ENCODE measurements at places on chromosomes 5 and 9. TPM values are rescaled to one million over a fixed set of nuclear protein-coding genes. Genes with fewer than 3 reads are reported as not detected.

Gene LRRC19
- total RNA-seq = not detected

Gene PCDHGA6
- 0.07 TPM for total RNA-seq

Gene LSM11
- 5.1 TPM for total RNA-seq

Gene IL9
- not detected for total RNA-seq

Gene SLC12A2
- 25.0 TPM for total RNA-seq

Gene CRHBP
- not detected for total RNA-seq

Gene CCNI2
- total RNA-seq = not detected

Gene UGT3A1
- total RNA-seq = not detected

Gene DOCK2
- 47.7 TPM for total RNA-seq

Gene PCDHGA12
- 0.39 TPM for total RNA-seq

Gene GPR151
- not detected for total RNA-seq

Gene GHR
- 0.57 TPM for total RNA-seq

Gene PCDHGB4
- total RNA-seq = not detected

Gene RABEPK
- total RNA-seq = 36.6 TPM

GRCh38 chr9:72633966-72634365 is 112.6 kb downstream of the TMC1 start:
- DNase-seq = peak; percentile 32

- no peak for DNase-seq
Measured at GRCh38 chr5:29811914-29812679, 1381.4 kb upstream of the CDH6 start.

- peak; percentile 3 for DNase-seq
Measured at GRCh38 chr5:122019919-122020590, 58.0 kb downstream of the LOX start.

DNA sequence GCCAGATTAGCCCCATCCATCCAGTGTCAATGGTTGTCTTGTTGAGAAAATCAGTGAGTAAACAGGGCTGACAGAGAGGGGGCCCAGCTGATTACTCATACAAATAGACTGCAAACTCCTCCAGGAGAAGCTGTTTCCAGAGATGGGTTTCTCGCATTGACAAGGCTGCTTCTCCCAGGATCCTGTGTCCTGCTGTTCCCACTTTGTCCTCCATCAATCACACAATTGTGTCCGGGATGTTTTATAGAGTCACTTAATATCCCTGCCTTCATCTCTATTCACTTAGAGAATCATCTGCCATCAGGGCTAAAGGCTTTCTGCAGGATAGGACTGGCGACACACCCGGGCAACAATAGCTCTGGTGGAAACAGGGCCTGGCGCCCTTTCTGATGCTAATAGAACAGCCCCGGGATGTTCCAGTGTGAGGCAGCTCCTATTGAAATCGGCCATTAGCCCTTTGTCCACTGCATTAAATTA is 71.7 kb upstream of the TBCA start:
- no peak for DNase-seq

DNA sequence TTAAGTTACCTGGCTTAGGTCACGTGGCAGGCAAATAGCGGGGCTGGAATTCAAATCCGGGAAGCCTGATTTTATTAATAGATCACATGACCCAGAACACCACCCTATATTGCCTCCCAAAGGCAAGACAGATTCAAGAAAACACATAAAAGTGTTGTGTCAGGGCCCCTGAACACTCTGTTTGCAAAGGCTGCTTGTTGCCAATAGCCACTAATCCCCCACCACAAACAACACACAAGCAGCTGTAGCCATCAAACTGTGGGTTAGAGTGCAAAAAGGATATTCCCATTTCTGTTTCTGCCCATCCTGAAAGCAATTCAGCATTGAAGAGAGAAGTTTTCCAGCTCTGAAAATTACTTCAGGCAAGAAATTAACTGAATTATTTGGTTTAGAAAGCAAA is 358.9 kb upstream of the RFX3 start:
- no peak for DNase-seq

DNA sequence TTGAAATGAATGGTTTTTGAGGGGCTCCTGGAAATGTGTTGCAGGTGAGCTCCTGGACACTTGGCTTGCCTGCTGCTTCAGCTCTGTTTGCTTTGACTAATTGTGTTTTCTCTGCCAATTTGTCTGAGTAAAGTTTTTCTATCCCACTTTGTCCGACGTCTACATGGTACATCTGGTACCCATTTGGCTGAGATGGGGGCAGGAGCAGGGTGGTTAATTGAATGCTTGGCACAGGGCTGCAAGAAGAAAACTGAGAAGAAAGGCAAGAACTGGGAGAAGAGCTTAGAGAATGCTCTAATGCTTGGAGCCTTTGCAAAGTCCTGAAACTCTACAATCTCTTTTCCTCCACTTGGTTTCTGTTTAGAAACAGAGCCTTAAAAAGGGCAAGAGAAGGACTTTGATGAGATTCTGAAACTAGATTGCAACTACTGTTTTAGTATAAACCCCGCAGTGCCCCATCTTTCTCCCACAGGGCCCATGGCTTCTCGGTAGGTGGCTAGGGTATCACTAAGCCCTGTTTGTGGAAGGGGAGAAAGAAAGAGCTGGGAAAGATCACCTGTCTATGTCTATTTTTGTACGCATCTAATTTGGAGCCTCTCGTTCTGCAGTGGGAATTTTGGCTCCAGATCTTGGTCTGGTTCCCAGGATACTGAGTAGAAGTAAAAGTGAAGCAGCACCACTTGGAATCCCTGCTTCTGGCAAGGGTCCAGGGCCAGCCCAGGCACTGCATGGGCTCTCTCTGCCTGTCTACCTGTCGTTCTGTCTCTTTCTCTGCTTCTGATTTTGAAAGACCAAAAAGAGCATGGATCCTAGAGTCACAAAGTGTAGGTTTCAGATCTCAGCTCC is 214.4 kb downstream of the SEMA6A start:
- DNase-seq = no peak

DNA sequence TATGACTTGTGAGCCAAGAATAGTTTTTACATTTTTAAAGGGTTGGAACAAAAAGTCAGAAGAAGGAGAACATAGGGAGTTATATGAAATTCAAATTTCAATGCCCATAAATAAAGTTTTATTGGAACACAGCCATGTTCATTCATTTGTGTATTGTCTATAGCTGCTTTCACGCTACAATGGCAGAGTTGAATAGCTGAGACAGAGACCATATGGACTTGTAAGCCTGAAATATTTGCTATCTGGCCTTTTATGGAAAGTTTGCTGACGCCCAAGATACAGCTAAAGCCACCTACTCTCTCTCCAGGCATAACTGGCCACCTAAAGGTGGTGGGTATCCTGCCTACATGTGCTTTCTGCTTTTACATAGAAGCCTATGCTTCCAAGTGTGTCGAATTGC is 10.9 kb downstream of the DAB2IP start:
- DNase-seq = no peak

- no peak for DNase-seq
Measured at GRCh38 chr5:109307951-109308350, 101.8 kb downstream of the PJA2 start.

DNA sequence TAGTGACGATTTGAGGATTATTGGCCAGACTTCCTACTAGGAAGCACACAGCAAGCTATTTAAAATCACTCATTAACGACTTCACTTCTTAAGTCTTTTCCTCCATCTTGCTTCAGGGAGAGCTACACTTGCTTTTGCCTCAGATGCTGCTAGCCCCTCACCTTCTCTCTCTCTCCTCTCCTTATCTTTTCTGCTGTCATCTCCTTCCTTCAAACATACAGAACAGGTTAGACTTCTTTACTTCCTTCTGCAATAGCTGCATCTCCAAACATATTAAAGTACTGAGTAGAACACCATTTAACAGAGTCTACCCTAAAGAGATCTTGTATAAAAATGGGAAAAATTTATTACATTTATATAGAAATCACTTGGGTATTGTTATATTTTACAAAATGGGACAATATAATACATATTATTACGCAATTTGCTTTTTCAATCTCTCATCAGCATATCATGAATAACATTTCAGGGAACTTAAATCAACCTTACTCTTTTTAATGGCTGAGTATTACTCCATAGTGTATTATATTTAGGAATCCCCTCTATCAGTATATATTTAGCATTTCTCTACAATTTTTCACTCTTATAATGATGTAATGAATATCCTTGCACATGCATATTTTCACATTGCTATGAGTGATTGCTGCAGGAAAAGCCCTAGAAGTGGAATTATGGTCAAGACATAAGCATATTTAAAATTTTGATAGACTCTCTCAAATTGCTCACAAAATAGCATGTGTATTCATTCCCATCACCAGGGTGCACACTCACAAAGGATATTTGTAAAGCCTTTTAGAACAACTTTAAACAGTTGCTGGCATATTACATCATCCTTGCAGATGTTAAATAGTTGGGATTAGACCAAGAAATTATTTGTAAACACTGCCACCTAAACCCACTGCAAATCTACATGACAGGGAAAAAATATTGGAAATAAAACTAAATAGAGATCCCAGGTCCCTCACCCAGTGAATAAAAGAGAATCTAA is 164.5 kb upstream of the NFIB start:
- no peak for DNase-seq

GRCh38 chr9:111937301-111937700 is 40.7 kb downstream of the UGCG start:
- peak; percentile 34 for DNase-seq

- DNase-seq = no peak
Measured at GRCh38 chr5:135276151-135276550, 122.9 kb downstream of the MACROH2A1 start.

GRCh38 chr5:52682492-52682891 is 105.2 kb upstream of the ITGA1 start:
- no peak for DNase-seq

DNA sequence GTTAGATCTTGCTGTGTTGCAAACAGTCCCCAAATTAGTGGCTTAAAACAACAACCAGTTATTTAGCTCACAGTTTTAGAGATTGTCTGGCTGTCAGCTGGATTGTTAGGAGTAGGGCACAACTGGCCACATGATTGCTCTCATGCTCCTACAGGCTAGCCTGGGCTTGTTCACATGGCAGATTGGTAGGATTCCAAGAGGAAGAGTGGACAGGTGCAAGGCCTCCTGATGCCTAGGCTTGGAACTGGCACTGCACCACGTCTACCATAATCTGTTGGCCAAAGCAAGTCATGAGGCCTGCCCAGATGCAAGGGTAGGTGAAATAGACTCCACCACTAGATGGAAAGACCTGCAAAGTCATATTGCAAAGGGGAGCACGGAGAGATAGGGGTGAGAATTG is 76.4 kb downstream of the ACER2 start:
- DNase-seq = no peak

- peak; percentile 18 for DNase-seq
Measured at GRCh38 chr5:89613222-89613956, 730.4 kb upstream of the MEF2C start.

DNA sequence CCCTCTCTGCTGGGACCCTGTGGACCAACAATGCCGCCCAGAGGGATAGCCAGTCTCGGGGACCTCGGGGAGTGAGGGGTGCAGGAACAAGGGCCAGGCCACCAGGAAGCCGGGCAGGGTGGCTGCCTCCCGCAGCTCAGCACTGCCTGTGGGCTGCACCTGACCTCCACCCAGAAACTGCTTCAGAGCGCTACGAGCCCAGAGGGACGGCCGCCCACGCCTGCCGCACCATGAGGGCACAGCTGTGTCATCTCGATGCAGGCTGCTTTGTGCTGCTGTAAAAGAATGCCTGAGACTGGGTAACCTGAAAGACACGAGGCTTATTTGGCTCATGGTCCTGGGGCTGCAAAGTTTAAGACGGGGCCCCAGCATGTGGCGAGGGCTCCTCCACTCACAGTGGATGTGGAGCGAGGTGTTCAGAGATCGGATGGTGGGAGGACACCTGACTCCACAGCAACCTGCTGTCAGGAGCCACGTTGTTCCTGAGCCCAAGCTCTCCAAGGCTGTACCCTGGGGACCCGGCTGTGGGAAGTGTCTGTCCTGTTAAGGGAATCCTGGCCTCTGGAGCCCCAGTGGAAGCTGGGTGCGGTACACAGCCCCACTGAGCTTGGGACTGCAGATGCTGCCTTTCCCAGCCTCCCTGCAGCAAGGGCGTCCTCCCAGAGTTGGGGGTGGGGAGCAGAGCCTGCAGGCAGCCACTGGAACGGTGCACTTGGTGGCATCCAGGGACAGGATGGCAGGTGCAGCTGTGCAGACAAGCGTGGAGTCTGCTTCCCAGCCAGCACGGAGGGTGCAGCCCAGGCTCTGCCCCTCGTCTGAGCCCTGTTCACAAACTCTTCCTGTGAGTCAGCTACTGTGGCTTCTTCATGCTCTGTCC is 11.8 kb upstream of the ZDHHC11 start:
- DNase-seq = peak; percentile 43

GRCh38 chr9:21070171-21070571 is 7.6 kb downstream of the IFNB1 start:
- DNase-seq = peak; percentile 94

DNA sequence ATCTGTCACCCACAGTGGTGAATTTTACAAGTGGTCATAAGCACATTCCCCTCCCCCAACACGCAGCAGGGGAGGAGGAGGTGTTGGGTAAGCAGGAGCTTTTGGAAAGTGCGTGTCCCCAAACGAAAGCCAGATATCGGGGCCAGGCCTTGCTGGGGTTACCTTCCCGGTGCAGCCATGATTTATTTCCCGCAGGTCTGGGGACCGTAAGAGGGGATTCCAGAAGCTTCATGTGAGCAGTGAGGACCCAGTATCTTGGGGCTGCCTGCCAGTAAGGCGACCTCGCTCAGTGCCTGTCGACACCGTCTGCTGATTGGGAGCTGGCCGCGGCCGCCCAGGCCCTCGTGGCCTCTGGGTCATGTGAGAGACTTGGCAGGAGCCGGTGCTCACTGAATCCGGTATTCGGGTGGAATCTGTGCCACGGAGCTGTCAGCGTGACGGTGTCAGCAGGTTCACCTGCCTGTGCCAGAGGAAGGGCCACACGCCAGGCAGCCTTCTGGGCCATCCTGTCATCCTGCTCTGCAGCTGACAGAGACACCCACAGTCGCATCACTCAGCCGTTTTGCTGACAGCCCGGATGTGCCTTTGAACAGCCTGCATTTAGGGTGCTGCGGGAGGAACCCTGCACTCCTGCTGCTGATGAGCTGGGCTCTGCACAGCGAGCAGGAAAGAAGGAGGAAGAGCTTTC is 37.3 kb downstream of the SEC61B start:
- peak; percentile 32 for DNase-seq

- no peak for DNase-seq
Measured at GRCh38 chr9:91376239-91376638, 14.5 kb upstream of the AUH start.

All from M059J (cell line).